ENCODE measurements at places on chromosomes 1 and 21.

GRCh38 chr1:169051171-169051570 is 55.3 kb upstream of the ATP1B1 start:
- DNase-seq: no peak

DNA sequence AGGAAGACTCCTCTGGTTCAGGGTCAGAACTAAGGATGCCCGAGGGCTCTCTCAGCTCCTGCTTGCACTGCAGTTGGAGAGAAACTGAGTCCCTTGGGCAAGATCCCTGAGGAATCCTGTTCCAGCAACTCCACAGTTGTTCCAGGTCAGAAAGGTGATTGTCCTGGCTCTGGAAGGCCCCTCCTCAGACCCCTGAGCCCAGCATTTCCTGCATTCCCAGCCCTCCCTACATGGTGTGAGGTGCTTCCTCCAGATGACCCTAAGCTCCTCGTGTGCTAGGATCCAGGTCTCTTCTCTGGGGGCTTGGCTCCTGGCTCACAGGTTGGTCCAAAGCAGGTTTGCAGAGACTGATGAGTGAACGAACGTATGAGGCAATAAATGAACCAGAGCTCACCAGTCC is 11.5 kb downstream of the LDLRAD1 start:
- no peak for DNase-seq

DNA sequence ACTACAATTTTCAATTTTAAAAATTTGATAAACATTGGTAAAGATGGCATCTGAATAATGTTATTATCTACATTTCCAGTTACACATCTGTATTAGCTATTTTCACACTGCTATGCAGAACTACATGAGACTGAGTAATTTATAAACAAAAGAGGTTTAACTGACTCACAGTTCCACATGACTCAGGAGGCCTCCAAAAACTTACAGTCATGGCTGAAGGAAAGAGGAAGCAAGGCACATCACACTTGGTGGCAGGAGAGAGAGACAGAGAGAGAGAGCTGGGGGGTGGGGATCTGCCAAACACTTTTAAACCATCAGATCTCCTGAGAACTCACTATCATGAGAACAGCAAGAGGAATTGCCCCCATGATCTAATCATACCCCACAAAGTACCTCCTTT is 850.0 kb downstream of the LTN1 start:
- DNase-seq: no peak

- no peak for DNase-seq
These were observed 168.4 kb downstream of the ZZZ3 start for GRCh38 chr1:77513839-77514763.

GRCh38 chr1:150176593-150176992 is 26.9 kb downstream of the PLEKHO1 start:
- no peak for DNase-seq

GRCh38 chr1:9153152-9153551 is 24.2 kb upstream of the GPR157 start:
- no peak for DNase-seq

DNA sequence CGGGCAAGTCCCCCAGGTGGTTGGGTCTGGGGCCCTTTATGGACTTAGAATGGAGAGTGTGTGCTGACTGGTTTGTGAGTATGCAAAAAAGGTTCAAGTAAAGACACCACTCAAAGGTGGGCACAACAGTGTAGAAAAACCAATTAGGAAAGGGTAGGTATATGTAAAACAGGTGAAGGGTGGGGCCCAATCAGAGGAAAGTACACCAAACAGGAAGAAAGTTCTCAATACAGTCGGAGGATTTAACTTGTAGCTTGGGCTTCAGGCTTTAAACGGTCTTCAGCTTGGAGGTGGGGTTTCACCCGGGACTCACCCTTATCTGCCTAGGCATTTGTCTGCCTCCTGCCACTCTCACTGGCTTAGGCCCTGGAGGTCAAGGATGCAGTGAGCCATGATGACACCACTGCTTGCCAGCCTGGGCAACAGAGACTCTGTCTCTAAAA is 6.8 kb upstream of the PUM1 start:
- no peak for DNase-seq

Measured in stimulated activated CD4-positive, alpha-beta T cell treated with anti-CD3 and anti-CD28 coated beads, Interleukin-1b, Interleukin-23, amount 100 ng/mL, for 1 hour (primary cell).